Heart right ventricle (tissue), 16 donors: ENCODE measurements at places on chromosomes 2 and 18. TPM values are rescaled to one million over a fixed set of nuclear protein-coding genes. Genes with fewer than 3 reads are reported as not detected.

DNA sequence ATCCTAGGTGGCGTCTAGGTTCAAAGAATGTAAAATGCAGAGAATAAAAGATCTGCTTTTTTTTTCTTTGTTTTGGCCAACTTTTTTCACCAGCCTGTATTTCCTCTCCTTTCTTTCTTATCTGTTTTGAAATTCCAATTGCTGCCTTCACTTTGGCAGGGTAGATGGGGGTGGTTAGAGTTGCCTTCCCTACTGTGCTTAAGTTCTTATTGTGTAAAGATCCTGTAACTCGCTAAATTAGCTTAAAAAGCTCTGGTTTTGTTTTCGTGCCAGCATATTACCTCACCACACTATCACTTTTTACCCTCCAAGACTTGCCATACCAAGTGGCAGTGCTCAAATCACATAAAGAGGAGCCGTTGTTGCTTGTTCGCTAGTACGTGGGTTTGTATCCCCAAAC, 921.7 kb downstream of the DPP10 start:
- DNase-seq, result no peak

DNA sequence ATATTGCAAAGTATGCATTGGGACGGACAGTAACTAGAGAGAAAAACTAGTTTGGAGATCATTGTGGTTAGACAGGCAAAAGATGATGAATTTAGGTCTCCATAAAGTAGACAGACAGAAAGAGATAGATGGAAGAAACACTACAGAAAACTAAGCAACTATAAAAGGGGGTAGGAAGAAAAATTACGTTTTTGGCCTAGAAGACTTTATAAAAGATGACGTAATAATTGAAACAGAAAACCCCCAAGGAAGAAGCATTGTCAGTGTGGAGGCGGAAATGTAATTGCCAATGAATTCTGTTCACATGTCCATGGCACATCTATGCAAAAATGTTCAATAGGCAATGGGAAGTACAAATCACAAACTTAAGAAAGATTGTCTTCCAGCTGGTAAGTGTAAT, 1211.5 kb upstream of the ZEB2 start:
- no peak for DNase-seq

Gene PLA2R1
- polyA plus RNA-seq, result 1.7 TPM

- no peak for DNase-seq
Observed at GRCh38 chr2:169119851-169120250, 50.5 kb downstream of the DHRS9 start.

Gene SMYD1
- 94.0 TPM for polyA plus RNA-seq

GRCh38 chr2:1677821-1678165, 66.5 kb downstream of the PXDN start:
- DNase-seq, result no peak

GRCh38 chr2:31202833-31203232, 14.5 kb downstream of the CAPN14 start:
- no peak for DNase-seq

GRCh38 chr2:60872510-60872928, 8.9 kb upstream of the REL start:
- no peak for DNase-seq

Gene MROH2A
- not detected for polyA plus RNA-seq

DNA sequence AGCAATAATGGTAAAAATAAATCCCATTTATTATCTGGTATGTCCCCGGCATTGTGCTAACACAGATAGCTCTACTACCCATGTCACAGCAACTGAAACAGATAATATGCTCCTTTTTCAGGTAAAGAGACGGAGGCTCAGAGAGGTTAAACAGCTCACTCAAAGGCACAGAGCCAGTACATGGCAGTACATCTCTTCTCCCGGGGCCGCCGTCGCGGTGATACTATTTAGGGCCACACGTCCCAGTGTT, 693 bp upstream of the PDK1 start:
- no peak for DNase-seq

GRCh38 chr2:52918551-52918950, 849.1 kb upstream of the CHAC2 start:
- DNase-seq, result no peak

Gene INHBB
- polyA plus RNA-seq, result 5.9 TPM

Gene ZNF804A
- polyA plus RNA-seq, result 0.03 TPM

Gene MAB21L4
- polyA plus RNA-seq, result not detected

Gene UGT1A4
- polyA plus RNA-seq, result not detected

GRCh38 chr2:181052523-181052891, 72.1 kb downstream of the UBE2E3 start:
- no peak for DNase-seq

DNA sequence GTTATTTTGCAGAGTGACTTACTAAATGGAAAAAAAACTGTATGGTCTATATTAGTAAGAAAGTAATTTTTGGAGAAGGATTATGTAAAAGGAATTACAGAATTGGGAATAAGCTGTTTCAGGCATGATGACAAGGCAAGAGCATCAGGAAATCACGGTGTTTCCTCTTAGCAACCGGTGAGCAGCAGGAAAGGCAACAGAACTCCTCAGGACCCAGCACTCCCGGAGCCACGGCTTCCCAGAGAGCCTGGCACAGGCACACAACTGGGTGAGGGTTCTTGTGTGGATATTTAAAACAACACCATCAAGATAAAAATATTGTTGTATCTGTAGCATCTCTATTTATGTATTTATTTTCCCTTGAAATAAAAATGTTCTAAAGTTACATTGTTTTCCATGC, 34.4 kb downstream of the CYP27C1 start:
- no peak for DNase-seq

DNA sequence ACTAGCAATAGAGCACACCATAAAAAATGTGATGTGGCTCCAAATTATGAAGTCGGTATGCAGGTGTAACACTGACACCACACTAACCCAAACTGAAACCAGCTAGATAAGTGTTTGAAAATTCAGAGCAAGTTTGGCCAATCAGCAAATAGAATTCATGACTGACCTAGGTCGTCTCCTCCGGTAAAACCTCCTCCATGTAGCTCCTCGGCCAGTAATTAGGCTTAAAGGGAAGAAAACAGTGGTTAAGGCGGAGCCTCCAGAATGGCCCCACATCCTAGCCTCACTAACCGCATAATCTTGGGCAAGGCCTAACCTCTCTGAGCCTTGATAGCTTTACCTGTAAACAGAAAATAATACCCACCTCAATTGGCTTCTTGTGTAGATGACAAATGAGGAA, 30.1 kb downstream of the C1D start:
- DNase-seq, result no peak

Gene MFF
- polyA plus RNA-seq, result 80.6 TPM

Gene CFLAR
- 164 TPM for polyA plus RNA-seq

DNA sequence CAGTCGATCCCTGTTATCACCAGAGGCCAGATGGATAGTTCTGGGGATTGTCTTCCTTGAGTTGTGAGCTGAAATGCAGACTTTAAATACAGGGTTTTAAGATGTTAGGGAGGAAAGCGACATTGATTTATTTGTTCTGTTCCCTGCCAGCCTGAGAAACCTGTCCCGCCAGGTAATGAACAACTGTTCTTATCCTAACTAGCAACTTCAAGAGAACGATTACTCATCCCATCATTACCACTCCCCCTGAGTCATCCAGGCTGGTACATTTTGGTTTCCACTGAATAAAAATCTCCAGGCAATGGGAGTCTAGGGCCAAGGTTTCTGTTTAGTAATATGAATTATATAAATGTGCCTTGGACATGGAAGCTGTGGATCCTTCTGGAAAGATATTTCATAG, 131.2 kb downstream of the LYPD6B start:
- no peak for DNase-seq

- no peak for DNase-seq
Observed at GRCh38 chr2:220779931-220780330, 792.2 kb downstream of the EPHA4 start.

Gene CFAP53
- polyA plus RNA-seq, result 0.09 TPM

DNA sequence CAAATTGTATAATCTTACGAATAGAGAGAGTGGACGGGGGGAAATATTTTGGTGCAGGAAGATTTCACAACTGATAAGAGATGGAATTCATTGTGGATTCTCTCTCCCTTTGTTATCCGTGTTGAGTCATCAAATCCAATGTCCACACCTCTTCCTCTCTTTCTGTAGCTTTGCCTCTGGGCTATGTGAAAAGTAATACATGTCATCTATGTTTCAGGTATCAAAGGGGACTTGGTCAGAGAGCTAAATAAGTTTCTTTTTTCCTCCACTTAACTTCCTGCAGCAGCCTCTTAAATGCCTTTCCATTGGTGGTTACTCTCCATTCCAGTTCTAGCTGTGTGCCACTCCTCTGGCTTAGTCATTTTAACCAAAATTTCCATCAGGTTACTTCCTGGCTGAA, 169.3 kb upstream of the NXPH2 start:
- no peak for DNase-seq

Gene ZNF385B
- 0.59 TPM for polyA plus RNA-seq

- DNase-seq, result no peak
Observed at GRCh38 chr2:30664761-30665358, 142.4 kb downstream of the CAPN13 start.

Gene TUBB8B
- polyA plus RNA-seq, result 0.03 TPM

DNA sequence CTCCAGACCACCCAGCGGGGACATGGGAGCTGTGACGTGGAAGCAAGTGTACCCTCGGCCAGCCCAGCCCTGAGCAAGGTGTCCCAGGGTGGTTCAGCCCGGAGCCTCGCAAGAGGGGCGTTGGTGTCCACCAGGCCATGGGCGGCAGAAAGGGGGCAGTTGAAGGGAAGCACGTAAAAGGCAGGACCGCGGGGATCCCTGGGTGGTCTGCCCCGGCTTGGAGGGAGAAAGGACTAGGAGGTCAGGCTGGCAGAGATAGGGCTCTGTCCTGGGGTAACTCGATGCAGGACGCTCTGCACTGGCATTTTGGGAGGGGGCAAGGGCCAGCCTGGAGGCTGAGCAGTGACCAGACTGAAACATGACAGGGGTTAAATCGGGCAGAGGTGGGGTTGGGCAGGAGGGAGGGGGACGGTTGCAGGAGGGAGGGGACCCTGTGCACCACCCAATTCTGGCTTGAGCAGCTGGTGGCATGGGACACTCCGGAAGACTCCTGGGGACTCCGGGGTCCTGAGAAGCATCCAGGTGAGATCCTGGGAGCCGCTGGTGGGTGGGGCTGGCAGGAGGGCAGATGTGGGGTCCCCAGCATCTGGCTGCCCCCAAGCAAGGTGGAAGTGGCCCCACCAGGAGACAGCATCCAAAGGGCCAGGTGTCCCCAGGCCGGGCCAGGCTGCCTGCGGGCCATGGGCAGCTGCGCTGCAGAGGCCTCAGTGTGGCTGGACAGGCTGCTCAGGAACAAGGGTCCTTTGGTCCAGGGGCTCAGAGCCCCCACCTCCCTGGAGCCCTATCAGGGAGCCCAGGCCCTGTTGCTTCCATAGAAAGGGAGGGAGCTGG, 46.8 kb upstream of the GPC1 start:
- DNase-seq, result no peak

- no peak for DNase-seq
Observed at GRCh38 chr2:225670111-225670974, 270.8 kb downstream of the NYAP2 start.

Gene CAPN13
- polyA plus RNA-seq, result not detected
